ENCODE measurements at places on chromosomes 6 and 20.

GRCh38 chr20:21340991-21341697, 38.0 kb downstream of the XRN2 start:
- DNase-seq, result no peak

- no peak for DNase-seq
Measured at GRCh38 chr6:78598966-78599365, 268.4 kb upstream of the IRAK1BP1 start.

- DNase-seq, result peak; percentile 94
Measured at GRCh38 chr20:49915380-49916145, at the start of gene SPATA2. TSS of gene SPATA2 (minus strand) at chr20:49915529. CDS start at chr20:49908490, 7,039 bp downstream.

DNA sequence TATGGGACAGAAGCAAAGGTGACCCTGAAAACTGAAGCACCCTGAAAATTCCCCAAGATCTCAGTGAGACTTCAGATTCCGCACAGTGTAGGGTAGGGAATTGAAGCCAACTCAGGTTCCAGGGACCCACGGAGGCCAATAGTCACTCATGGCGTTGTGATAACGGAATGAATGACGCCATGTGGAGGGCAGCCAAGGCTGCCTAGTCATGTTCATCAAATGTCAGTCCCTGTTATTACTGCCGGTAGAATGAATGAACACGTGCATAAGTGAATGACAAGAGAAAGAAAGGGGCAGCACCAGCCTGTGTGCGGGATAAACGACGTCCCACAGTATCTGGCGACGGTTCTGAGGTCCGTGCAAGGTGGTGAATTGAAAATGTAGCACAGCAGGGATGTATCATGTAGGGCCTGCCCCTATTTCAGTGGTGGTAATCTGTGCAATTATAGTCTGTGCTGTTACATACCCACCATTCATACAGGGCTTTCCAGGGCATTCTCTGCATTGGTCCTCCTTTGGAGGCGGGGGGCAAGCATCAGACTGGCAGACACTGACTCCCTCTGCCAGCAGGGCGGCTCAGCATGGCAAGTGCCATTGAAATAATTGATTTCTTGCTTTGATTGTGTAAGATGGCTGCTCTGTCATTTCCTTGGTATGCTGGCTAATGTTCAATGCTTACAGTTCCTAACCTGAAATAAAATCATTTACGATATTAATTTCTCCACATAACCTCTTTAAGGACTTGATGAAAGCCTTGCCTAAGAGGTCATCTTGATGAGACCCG, 386.9 kb downstream of the CDH4 start:
- no peak for DNase-seq

GRCh38 chr6:82331031-82331773, 32.4 kb upstream of the TPBG start:
- DNase-seq, result no peak

GRCh38 chr6:168131464-168132415, 52.7 kb upstream of the FRMD1 start:
- DNase-seq, result no peak

DNA sequence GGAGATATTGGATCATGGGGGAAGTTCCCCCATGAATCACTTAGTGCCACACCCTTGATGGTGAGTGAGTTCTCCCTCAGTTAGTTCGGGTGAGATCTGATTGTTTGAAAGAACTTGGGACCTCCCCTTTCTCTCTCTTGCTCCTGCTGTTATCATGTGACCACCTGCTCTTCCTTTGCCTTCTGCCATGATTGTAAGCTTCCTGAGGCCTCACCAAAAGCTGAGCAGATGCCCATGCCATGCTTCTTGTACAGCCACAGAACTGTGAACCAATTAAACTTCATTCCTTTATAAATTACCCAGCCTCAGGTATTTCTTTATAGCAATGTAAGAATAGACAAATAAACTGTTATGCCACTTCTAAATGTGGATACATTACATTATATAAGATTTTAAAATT, 686.7 kb upstream of the MARCKS start:
- DNase-seq, result no peak

- DNase-seq, result no peak
Measured at GRCh38 chr20:56922497-56922896, 293.4 kb downstream of the TFAP2C start.

DNA sequence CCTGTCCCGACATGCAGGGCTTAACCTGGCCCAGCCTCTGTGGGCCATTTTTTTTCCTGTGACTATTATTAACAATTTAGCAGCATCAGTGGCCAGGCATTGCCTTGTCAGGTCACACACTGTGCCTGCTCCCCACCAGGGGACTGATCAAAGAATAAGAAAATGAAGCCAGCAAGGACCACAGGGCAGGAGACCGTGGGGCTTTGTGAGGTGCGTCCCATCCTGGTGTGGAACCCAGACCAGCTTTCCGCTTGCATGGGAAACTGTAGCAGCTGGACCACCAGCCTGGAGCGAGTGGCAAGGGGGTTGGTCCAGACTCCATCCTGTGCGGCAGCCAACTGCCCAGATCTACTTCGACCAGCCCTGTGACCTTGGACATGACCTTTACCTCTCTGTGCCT, 218.3 kb downstream of the ANKRD60 start:
- no peak for DNase-seq

GRCh38 chr20:32357375-32357868, 709 bp upstream of the ASXL1 start:
- DNase-seq, result no peak

DNA sequence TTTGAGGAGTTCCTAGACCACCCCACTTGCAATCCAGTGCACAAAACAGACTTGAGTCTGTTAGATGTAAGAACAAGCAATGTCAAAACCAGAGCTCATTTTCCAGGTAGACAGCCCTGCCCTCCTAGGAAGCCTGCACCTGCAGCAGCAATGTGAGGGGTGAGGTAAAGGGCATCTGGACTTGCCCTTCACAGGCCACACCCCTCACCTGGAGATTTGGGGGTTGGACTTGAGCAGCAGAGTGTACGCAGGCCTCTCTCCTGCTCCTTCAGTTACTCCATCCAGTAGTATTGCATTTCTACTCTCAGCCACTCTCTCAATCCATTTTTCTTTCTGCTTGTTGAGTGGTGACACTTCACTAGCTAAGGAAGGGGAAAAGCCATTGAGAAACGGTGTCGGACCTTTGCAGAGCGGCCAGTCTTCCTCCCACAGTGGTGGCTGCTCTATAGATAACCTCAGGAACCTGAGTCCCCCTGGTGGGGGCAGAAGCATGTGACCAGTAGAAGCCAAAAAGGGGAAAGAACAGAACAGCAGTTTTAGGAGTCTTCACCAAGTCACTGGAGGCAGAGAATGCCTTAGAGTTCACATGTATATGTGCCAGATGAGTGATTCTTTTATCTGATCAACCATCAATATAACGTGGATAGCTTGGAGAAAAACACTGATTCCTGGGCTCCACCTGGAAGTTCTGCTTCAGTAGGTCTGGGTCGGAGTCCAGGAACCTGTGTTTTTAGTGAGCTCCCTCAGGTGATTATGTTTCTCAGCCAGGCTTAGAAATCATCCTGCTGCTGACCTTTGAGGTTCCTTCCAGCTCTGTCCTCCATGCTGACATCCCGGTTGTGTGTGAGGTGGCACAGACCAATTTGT, 28.0 kb downstream of the ARFGEF2 start:
- no peak for DNase-seq

DNA sequence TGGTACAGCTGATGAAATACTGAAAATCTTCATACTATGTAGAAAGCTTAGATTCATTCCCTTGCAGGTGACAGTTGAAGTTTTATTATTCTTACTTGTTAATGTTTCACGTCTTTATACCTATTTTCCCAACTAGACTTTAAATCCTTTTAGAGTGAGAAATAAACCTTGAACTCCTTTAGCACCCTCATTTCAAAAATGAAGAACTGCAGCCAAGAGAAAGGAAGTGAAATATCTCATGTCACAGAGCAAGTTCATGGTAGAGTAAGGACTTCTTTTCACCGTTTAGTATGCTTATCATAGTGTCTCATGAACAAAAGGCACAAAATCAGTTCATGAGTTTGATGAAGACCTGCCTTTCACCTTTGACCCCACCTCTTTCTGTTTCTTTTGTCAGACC, 38.5 kb downstream of the ORC3 start:
- DNase-seq, result no peak

- no peak for DNase-seq
Measured at GRCh38 chr6:17972978-17973622, 14.3 kb downstream of the KIF13A start.

GRCh38 chr6:24777227-24777626, 2.5 kb downstream of the GMNN start:
- no peak for DNase-seq

DNA sequence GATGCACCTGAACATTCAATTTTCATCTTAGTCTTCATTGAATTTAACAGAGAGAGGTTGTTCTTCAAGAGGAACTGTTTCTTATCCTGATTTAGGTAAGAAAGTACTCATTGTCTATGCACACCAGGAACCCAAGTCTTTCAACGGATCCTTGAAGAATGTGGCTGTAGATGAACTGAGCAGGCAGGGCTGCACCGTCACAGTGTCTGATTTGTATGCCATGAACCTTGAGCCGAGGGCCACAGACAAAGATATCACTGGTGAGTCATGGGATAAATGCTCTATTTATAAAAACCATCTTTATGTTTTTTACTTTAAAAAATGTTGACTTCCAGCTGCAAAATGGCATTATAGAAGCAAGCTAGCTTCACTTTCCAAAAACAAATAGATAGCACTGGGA, 10.2 kb downstream of the NQO2 start:
- DNase-seq, result no peak

DNA sequence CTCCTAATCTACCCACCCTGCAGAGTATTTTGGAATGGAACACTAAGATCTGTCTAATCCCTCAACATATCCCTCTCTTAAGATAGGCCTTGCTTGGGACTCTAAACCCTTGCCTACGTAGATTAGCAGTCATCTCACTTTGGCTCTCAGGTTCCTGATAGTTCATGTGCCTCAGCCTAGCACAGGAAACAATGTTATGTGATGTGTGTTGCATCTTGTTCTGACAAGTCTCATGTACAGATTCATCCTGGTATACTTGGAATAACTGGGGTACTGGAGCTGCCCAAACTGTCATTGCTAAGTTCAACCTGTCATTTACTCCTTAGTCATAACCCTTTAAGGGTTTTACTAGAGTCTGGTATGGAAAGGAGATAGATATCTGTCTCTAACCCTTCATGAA, 34.1 kb downstream of the TREML1 start:
- DNase-seq, result no peak

- DNase-seq, result peak; percentile 56
Measured at GRCh38 chr6:142746524-142746923, 198.5 kb downstream of the HIVEP2 start.

DNA sequence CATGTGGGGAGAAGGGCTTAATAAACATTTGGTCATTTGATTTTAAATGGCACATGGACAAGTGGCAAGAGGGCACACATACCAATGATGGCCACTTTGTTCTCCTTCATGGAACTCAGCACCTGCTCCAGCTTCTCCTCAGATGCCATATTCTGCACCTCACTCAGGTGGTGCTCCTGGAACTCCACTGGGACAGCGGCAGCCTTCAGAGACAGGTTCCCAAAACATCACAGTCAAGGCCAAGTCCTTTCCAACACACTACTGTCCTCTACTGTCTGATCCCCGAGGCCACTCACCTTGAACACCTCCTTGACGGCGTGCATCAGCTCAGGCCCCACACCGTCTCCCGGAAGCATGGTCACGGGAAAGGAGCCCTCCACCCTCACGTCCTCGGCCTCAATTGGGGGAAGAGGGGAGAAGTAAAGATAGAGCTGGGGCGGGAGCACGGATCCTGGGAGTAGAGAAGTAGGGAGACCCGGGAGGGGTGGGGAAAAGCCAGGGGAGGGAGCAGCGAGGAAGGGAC, 591 bp downstream of the IDH3B start:
- DNase-seq, result no peak

DNA sequence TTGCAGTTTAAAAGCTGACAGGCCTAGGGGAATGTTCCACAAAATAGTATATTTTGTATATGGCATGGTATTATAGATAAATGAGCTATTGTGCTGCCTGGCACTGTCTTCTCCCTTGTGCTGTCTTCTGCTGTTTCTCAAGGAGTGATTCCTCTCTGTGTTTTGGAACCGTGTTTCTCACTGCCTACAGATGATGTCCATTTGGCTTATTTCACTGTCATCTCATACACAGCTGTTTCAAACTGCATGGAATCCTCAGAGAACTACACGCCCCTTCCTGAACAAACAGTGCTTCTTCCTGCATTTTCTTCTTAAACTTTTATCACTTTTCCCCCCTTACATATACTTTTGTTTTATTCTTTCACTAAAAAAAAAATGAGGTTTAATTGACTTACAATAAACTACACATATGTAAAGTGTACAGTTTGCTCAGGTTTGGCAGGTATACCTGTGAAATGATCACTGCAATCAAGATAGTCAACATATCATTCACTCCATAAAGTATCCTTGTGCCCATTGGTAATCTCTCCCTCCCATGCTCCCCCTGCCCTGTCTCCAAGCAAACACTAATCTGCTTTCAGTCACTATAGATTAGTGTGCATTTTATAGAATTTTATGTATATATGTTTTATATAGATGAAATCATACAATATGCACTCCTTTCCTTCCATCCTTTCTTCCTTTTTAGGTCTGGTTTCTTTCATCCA, 43.0 kb downstream of the CBFA2T2 start:
- no peak for DNase-seq

GRCh38 chr6:36684447-36684812, 5.9 kb downstream of the CDKN1A start:
- no peak for DNase-seq

DNA sequence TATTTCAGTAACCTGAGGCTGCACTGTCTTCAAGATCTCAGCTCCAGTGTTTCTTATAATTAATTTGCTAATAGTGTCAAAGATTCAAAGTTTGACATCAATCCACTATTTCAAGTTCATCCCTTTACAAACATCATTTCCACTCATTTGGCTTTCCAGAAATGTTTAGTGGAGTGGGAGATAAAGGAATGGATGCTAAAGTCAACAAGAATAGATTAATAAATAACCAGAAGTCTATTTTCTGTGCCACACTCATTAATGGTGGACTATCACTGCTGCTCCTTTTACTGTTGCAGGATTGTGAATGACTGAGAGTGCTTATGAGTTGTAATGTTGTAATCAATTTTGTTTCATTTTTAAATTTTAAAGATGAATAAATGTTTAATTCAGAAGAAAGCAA, 28.4 kb upstream of the EPM2A start:
- no peak for DNase-seq

DNA sequence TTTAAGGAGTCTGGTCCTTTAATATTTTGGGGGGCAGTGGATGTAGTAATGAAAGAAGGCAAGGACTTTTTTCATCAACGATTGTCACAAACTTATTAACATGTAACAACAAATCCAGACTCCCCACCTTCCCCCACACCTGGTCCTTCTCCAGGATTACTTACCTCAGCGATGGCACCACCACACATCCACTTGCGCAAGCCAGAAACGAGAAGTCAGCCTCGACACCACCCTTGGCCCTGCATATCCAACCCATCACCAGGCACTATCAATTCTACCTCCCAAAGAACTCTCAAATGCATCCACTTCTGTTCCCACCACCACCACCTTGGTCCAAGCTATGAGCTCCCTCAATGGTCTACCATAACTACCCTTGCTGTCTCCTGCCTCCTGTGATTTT, 6.6 kb downstream of the EZR start:
- no peak for DNase-seq

GRCh38 chr6:165844801-165845364, 181.8 kb upstream of the PDE10A start:
- DNase-seq, result no peak

- DNase-seq, result no peak
Measured at GRCh38 chr20:3193806-3194616, 10.5 kb downstream of the DDRGK1 start.

- no peak for DNase-seq
Measured at GRCh38 chr6:167973148-167973885, 24.2 kb upstream of the KIF25 start.

- no peak for DNase-seq
Measured at GRCh38 chr6:56714273-56714672, 71.6 kb upstream of the DST start.

- DNase-seq, result no peak
Measured at GRCh38 chr6:11854408-11855165, 76.0 kb upstream of the ADTRP start.

Data from CD4-positive, alpha-beta T cell treated with Interleukin-6 for 4 hours (primary cell).